ENCODE measurements at places on chromosomes 3 and 15.

DNA sequence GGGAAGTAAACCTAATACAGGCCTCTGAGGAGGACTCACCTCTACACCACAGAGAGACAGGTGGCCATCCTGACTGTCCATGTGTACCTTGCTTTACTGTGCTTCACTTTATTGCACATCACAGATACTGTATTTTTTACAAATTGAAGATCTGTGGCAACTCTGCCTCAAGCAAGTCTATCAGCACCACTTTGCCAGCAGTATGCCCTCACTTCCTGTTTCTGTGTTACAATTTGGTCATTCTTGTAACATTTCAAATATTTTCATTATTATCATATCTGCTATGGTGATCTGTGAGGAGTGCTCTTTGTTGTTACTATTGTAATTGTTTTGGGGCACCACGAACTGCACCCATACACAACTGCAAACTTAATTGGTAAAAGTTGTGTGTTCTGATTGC is 78.0 kb downstream of the BBX start:
- DNase-seq: no peak

GRCh38 chr3:78050276-78051065 is 1010.6 kb downstream of the ROBO2 start:
- no peak for DNase-seq

DNA sequence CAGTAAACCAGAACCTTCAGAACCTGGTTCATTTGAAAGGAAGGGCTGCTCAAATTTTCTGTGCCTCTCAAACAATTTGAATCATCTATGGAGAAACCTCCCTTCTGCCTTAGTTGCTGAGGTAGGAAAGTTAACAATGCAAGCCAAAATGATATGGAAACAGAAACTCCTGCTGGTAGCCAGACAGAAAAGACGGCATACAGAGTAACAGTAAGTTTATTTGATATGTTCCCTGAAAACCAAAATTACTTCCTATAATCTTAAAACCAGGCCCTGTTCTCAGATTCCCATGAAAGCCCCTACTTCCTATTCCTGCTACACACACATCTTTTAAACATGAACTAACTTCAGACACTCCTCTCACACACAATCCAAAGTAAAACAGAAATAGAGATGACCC is 86.2 kb downstream of the TBC1D5 start:
- no peak for DNase-seq

DNA sequence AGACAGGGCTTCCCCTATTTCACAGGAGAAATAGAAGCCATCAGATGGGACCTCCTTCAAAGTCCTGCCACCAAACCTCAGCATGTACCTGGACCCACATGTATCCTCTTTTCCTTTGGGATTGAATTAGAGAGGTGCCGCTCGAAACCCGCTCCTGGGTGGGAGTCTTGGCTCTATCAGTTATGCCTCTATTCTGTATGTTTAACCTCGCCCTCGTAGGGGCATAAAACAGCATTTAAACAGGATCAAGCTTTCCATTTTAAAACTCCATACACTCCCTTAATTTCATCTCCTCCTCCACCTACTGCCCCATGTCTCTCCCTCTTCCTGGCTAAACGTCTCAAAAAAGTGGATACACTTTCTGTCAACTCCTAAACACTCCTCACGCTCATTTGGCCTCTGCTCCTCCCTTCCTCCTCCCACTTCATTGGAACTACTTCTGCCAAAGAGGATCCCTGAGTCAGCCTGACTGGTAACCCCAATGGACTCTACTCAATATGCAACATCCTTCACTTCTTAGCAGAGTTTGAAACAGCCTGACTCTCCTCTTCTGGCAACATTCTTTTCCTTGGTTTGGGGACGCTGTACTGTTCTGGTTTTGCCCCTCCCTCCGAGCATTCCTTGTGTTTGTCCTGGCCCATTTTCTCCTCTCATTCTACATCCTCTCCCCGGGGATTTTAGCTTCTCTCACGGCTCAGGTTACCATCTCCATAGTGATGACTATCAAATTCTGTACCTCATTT is 23.0 kb upstream of the MUC20 start:
- DNase-seq: peak; percentile 71

DNA sequence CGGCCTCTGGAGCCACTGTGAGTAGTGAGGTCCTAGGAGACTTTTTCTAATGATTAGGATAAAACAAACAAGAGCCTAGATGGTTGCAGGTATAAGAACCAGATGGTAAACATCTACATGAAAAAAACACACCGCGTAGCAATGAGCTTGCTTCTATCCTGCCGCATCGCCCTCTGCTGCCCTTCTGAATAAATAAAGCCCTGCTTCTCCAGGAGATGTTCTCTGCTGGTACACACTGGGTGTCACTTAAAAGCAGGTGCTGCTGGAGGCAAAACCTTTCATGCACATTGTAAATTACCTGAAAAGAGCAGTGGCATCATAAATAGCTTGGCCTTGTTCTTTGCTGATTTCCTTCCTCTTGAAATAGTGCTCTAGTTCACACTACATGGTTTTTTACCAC is 164.4 kb upstream of the TOPAZ1 start:
- no peak for DNase-seq

- no peak for DNase-seq
Measured at GRCh38 chr3:192892981-192893700, 24.5 kb downstream of the MB21D2 start.

DNA sequence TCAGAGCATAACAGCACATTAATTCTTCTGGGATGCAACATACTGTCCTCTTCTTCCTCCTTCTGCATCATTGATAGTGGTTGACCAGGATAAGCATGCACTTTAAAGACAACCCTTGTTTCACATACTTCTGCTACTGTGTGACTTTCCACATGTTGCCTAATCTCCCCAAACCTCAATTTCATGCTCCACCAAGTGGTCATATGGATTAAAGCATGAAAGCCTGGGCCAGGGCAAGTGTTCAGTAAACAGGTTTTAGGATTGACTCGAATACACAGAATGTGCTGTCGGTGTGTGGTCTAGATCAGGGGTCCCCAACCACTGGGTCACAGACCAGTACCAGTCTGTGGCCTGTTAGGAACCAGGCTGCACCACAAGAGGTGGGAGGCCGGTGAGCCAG is 22.5 kb upstream of the BFSP2 start:
- DNase-seq: peak; percentile 7

- no peak for DNase-seq
Measured at GRCh38 chr3:110198717-110199587, 861.6 kb upstream of the DPPA4 start.

DNA sequence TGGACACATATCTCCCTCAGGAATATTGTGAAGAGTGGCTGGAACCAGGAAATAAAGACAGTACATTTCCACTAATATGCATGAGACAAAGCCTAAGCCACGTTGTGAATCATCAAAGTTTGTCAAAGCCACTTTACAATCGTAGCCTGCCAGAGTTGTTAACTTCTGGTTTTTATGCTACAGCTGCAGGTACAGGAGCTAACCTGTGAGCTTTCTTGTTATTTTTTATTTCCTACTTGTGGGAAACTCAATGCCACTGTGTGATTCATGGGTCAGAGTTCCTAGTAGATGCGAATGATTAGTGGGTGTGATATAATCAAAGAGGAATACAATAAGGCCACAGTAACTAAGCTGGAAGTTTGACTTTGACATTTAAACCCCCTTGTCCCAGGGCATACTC is 44.4 kb upstream of the TEX9 start:
- no peak for DNase-seq

GRCh38 chr3:156395961-156396710 is 158.8 kb downstream of the SSR3 start:
- no peak for DNase-seq

DNA sequence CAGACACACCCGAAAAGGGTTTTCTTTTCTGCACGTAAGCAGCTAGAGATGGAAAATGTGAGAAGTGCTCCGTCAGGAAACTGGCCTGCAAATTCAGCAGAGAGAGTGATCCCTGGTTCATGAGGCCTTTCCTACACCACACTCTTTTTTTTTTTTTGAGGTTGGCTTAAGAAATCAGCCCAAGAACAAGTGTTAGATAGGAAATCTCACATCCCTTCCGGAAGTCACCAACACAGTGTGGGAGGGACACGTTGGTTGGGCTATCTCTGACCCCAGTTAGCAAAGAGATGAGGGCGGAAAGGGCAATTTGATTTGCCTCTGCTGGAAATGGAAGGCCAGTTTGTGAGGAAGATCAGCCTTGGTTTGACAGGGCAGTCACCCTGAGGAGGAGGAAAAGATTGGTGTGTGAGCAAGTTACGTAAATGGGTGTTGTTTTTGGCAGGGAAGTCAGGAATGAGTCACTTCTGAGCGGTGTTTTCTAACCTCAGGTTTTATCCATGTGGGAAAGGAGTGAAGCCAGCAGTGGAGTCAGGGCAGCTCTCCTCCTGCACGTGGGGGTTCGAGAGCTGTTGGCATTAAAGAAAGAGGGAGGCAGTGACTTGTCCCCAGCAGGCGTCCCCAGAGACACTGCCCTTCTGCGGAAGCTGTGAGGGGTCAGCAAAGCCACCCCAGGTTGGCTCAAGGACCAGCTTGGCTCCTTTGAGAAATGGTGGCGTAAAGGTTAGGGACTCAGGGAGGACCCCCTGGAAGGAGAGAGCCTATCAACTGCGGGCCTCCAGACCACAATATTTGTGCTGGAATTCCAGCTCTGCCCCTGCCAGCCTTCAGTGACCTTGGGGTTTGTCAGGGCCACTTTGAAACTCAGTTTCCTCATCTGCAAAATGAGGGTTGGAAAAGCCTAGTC is 237.6 kb upstream of the BHLHE40 start:
- DNase-seq: no peak

DNA sequence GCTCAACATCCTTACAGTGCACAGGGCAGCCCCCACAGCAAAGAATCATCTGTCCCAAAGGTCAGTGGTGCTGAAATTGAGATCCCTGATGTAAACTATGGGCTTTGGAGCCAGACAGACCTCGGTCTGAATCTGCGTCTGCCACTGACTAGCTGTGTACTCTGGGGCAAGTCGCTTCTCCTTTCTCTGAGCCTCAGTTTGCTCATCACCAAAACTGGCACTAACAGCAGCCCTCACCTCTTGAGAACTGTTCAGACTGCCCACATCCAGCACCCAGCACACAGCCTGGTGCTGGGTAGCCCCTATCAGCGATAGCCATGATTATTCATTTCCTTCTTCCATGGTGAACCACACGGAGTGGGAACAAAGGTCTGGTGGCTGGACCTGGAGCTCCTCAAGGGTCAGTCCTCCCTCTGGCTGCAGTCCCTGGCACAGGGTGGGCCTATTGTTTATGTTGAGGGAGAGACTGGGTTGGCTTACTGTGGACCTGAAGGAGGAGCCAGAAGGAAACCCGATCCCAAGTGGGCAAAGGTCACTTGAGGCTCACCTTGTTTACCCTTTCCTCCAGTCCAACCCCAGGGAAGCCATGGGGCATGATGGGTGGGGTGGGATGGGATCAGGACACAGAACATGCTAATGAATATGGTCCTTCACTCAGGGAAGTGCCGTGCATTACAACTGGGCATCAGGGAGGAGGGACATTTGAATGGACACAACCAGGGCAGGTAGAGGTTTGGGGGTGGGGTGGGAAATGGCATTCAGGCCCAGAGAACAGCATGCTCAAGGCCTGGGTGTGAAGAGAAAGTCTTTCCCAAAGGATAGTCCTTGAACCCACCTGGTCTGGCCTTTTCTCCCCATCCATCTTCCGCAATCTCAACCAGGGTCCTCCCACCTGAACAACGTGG is 1.6 kb upstream of the PRKCD start:
- no peak for DNase-seq

GRCh38 chr3:59731943-59732342 is 682.1 kb upstream of the CFAP20DC start:
- no peak for DNase-seq

- DNase-seq: no peak
Measured at GRCh38 chr3:172517859-172518466, 5.3 kb downstream of the TNFSF10 start.

DNA sequence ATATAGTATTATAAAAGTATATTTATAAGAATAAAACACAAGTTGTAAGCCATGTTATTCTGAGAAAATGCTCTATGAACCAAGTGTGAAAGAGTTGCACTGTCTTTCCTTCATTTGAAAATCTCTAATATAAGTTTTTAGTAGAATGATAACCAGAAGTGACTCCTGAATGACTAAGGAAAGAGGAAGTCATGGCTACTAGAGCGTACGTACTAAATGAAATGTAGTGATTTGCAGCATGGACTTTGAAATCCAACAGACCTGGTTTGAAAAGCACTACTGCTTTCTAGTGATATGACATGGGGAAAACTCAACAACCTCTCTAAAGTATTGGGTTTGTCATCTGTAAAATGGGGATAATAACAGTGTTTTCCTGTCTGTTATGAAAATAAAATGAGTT is 10.3 kb upstream of the DNAJC13 start:
- DNase-seq: no peak

DNA sequence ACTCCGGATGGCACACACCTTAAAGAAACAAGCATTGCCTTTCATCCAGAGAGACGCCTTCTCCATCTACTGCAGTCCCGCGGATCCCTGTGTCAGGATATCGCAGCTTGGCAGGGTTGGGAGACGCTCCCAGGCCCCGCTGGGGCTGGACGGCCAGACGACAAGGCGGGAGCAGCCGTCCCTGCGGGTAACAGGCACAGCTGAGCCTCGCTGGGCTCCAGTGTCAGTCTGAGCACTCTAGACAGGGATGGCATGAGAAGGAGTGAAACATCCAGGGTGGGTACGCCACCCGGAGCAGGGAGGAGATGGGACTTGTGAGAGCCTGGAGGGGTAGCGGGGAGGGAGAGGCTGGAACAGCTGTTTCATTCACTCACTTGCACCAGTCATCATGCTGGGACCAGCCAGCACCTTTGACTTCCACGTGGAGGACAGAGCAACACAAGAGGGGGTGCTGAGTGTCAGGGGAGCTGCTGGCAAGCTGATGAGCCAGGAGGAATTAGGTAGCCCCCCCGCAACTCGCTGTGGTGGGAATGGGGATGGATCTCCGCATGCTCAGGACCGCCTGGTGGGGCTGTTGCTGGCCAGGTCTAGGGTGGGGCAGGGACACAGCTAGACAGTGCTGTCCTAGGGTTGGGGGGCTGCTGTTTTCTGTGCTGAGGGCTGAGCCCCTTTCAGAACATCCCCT is 31.6 kb upstream of the SNRPA1 start:
- DNase-seq: no peak

DNA sequence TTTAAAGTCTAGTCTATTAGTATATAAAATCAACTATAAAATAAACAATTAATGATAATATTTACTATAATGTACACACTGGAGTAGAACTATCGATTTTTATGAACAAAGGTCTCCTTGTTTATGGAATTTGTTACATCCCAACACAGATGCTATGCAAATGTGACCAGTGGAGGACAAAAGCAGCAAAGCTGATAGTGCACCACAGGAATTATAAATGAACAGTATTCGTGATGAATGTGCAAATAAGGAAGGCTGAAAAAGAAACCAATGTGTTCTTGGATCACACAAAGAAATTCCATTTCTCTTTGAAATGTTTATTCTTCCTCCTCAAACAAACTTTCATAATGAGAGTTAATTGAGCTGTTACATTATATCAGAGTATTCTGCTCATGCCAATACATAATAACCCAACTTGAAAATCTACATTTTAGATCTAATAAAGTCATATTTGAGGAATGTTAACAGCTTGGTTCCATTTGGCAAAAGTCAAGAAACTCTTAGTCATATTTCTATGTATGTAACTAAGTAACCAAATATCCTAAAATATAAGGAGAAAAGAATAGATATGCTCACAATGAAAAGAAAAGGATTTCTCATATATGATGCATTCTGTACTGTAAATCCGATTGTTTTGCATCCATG is 79.3 kb downstream of the NEK10 start:
- no peak for DNase-seq

GRCh38 chr15:94000606-94001005 is 230.8 kb upstream of the MCTP2 start:
- peak; percentile 4 for DNase-seq
